Retina (tissue), 1 donor: ENCODE measurements at places on chromosomes 11 and 22.

DNA sequence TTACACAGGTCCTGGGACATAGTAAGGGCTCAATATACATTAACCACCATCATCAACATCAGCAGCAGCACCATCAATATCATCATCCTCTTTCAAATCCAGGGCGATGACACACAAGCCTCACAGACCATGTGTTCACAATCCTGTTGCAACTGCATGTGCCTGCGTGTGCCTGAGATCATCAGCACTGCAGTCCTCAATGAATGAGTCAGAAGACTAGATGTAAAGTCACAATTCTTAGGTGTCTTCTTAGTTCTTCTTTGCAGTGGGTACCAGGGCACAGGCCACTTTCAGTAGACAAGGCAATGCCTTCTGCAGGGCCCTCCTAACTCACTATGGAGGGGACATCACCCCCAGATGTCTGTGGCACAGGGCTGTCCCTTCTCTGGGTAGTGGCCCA lies 111.1 kb downstream of the MYO18B start:
- DNase-seq, result no peak

DNA sequence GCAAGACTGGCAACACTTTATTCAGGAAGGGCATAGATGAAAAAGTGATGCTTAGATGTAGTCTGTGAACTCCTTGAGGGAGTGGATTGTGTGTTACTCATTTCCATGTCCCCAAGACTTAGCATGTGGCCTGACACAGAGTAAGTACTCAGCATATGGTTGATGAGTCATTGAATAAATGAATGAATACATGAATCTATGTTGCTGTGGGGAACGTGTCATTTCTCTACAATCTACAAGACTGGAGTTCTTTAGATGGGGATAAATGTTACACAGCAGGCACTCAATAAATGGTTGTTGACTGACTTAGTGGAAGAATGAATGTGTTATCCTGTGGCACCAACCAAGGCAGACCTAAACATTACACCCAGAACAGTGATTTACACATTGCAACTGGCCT lies 17.9 kb downstream of the BPIFC start:
- DNase-seq, result no peak

- no peak for DNase-seq
Measured at GRCh38 chr22:24875862-24876506, 70.0 kb downstream of the SGSM1 start.

GRCh38 chr11:106842134-106842533 lies 176.1 kb downstream of the GUCY1A2 start:
- DNase-seq, result no peak

DNA sequence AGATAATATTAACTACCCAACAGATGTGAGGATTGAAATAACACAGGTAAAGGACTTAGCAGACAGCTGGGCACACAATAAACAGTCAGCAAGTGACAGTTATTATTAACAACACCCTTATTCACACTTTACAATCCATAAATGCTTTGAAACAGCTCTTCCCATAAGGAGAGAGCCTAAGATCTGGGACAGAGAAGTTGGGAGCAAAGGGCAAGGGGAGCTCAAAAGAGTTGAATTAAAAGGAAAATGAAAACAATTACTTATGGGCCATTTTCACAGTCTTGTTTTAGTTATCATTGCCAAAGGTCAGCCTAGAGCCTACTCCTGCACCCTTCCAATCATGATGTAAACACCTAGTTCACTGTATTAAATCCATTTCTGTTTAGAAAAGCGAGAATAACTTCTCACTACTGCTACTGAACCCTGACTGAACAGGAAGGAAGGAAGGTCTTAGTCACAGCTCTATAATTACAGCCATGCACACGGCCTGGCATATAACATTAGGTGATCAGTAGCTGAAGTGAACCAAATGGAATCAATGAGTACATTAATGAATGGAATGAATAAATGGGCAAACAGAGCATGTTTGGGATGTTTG lies 111.3 kb downstream of the PLEKHA7 start:
- no peak for DNase-seq

DNA sequence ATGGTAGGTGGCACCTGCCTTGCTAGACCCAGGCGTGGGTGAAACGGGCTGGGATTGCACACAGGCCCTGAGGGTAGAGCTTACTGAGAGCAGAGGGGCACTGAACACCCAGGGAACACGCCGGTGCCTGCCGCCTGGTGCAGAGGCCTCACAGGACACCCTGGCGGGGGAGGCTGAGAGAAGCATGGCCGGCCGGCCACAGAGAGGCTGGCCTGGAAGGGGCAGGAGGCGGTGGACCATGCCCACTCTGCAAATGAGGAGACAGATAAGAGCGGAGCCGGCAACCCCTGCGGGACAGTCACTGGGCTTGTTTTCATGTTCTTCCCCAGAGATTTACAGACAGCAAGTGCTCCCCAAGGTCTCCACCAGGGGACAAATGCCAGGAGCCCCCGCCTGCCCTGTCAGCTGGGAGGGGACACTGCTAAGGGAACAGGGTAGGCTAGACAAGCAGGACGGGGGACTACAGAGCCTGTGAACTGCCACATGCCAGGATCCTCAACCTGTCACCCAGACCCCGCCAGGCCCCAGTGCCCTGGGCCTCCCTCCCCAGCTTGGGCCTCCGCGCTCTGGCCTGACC lies 38.5 kb upstream of the TCF20 start:
- DNase-seq, result no peak

- DNase-seq, result no peak
Measured at GRCh38 chr11:20068691-20069090, 91.6 kb downstream of the DBX1 start.

DNA sequence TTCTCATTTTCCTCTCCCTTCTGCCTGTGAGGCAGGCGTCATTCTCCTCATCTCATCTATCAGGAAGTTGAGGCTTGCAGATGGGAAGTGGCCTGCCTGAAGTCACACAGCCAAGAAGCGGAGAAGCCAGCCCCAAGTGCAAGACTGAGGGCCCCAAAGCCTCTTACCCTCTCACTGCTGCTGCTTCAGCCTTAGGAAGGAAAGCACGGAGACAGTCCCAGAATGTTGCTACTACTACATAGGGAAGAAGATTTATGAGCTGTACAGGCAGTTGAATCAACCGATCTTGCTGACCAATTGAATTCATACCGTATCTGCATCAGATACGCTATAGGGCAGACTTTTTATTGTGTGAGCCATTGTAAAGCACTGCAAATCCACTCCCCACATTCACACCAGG lies 89.0 kb downstream of the CWC15 start:
- DNase-seq, result peak; percentile 18

DNA sequence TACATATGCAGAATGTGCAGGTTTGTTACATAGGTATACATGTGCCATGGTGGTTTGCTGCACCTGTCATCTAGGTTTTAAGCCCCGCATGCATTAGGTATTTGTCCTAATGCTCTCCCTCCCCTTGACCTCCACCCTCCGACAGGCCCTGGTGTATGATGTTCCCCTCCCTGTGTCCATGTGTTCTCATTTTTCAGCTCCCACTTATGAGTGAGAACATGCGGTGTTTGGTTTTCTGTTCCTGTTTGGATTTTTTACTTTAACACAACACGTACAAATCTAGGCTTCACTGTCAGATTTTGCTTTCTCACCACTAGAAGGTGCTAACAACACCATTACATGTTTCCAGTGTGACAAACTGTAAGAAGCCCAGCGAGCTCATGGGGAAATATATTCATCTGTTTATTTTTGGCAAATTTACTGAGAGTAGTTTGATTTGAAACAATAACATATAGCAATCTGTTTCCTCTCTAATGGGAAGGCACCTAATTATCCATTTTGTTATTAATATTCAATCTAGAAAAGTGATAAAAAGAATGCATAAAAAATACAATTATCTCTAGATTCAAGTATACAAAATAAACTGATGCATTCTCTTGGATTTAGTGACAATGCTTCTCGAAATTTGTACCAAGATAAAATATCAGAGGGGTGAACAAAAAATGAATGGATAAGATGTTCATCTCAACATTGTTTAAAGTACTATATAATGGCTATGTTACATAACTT lies 23.2 kb upstream of the BIRC3 start:
- no peak for DNase-seq

DNA sequence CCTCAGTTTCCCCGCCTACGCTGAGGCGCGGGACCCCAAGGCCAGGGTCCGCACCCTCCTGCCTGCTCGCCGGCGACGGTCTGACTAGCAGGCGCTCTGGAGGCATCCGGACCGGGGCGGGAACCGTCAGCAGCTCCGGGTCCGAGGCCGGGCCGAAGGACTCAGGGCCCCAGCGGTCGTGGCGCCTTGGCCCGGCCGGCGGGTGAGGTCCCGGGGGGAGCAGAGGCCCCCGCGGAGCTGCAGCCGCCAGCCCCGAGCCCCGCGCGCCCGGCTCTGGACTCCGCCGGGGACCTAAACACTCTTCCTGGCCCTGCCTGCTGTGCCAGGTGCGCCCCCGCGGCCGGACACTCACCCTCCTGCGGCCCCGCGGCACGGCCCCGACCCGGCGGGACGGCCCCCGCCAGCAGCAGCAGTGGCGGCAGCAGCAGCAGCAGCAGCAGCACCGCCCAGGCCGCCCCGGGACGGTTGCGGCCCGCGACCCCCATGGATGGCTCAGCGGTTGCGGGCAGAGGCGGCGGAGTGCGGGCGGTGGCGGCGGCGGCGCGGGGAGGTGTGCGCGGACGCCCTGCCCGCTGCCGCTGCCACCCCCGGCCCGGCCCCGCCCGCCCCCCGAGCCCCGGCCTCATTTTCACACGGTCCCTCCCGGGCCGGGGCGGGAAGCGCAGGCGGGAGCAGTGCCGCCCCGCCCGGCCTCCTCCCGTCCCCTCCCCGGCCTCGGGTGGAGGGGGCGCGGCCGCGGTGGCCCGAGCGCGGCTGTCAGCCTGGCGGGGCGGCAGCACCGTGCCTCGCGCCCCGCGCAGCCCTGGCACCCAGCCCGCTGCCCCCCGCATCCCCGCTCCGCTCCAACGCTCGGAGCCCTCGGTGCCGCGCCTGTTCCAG lies at the start of gene SCUBE2:
Gene SCUBE2, minus strand, starts transcription at position 556 of the 879 bp plus-strand sequence. Its CDS starts 71 bp downstream, at position 485.
- DNase-seq, result no peak

DNA sequence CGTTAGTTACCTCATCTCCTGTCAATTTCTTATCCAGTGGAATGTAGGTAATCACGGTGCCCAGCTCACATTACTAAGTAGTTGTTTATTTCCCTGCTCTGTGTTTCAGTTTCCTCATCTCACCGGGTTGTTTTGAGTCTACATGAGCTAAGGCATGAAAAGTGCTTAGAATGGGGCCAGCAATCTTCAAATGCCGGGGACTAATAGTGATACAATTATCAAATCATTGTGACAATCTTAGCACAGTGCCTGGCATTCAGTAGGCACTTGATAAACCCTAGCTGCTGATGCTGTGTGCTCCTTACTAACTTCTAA lies 53.3 kb upstream of the CD5 start:
- no peak for DNase-seq

- DNase-seq, result no peak
Measured at GRCh38 chr11:114442536-114442935, 3.3 kb downstream of the REXO2 start.

DNA sequence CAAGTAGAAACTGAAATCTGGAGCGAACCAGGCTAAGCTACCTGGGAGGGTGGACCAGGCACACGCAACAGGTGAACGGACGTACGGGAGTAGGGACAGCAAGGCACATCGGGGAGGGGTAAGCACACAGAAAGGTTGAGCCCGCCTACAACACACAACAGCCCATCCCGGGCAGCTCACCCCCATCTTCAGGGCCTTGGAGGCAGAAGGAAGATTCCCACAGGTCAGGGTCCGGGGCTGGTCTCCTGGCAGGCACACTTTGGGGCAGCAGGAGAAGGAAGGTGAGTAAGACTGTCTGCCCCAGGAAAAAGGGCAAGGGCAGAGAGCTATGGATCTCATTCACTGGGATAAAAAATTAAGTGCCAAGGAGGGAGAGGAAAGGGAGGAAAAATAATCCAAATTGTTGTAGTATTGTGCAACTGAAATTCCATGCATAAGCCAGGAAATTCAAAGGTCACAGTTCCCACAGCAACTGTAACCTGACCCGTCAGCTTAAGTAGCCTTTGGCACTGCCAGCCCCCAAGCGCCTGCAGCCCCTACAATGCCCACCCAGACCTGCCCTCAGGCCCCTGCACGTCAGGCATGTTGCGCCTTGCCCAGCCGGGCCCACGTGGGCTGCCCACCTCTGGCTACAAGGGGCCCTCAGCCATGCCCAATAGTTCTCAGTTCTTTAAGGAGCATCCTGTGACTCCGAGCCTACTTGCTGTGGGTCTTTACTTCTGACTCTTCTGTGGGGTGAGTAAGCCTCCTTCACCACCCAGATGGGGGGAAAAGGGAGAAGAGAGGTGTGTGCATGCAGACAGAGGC lies 51.8 kb downstream of the MICAL3 start:
- no peak for DNase-seq

- no peak for DNase-seq
Measured at GRCh38 chr11:77384571-77384970, 83.1 kb upstream of the GDPD4 start.

DNA sequence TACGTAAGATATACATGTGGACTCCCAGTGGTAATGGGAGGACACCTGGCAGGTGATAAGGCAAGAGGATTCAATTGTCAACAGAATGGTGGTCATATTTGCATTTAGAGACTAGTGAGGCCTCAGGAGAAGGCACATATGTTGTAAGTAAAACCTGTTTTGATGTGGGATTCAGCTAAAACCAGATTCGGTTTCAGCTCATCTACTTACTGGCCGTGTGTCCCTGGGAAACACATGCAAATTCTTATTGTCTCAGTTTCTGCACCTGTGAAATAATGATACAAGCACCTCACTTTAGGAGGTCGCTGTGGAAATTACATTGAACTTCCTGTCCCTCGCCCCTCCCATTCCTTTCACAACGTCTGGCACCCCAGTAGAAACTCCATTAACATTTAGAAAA lies 78.9 kb upstream of the FIBIN start:
- DNase-seq, result no peak

GRCh38 chr11:15638386-15638787 lies 523.7 kb downstream of the INSC start:
- DNase-seq, result no peak

DNA sequence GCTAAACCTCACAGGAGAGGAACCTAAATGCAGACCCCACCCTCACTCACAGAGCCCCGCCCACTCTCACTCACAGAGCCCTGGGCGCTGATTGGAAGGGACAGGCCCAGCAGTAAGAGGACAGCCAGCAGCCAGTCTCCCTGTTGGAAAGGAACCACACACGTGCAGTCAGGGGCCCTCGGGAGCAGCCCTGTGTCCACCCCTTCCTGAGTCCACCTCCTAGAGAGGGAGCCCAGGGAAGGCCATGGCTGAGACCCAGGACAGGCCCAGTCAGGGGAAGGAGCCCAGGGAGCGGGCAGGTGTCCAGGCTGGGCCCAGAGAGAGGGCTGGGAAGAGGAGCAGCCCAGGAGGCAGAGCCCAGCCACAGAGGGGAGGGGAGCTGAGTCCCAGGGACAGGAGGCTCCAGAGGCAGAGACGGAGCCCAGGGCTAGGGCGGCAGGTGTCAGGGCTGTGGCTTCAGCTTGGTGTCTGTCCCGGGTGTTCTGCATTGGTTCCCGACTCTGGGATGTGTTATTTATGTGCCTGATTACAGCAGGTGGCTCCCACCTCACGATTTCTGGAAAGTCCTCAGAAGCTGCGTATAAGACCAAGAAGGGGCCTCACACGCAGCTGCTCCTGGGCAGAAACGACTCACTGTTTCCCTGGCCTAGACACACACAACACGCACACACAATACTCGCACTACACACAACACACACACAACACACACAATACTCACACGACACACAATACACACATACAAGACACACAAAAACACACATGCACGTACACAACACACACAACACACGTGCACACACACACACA lies 9.0 kb upstream of the APOBEC3H start:
- DNase-seq, result peak; percentile 59

- no peak for DNase-seq
Measured at GRCh38 chr11:11078344-11079086, 220.7 kb upstream of the ZBED5 start.

- DNase-seq, result no peak
Measured at GRCh38 chr11:100741866-100742625, 55.0 kb downstream of the ARHGAP42 start.
